Mesothelial cell of epicardium (in vitro differentiated cells): ENCODE measurements at places on chromosomes 2 and 18. TPM values are rescaled to one million over a fixed set of nuclear protein-coding genes. Genes with fewer than 3 reads are reported as not detected.

The CABLES1 gene
- total RNA-seq, result 11.3 to 12.7 TPM (median 12.0 TPM) in 3 replicates

The MAPK4 gene
- 6.1 to 6.3 TPM (median 6.1 TPM) in 3 replicates for total RNA-seq

The DUSP11 gene
- total RNA-seq, result 23.0 to 25.5 TPM (median 24.3 TPM) in 3 replicates

The DSG1 gene
- 0.07 to 0.18 TPM (median 0.09 TPM) in 3 replicates for total RNA-seq

The NAT8 gene
- not detected in 3 replicates for total RNA-seq

The CCDC74A gene
- 9.6 to 11.0 TPM (median 10.9 TPM) in 3 replicates for total RNA-seq

GRCh38 chr2:109079590-109079989 is 49.4 kb upstream of the SH3RF3 start:
- no peak overlapping the region for H3K4me3 ChIP-seq
- DNase-seq, result no peak
- H3K27ac ChIP-seq, result no peak overlapping the region
- H3K4me1 ChIP-seq, result no peaks in the 10 kb centered on the region

DNA sequence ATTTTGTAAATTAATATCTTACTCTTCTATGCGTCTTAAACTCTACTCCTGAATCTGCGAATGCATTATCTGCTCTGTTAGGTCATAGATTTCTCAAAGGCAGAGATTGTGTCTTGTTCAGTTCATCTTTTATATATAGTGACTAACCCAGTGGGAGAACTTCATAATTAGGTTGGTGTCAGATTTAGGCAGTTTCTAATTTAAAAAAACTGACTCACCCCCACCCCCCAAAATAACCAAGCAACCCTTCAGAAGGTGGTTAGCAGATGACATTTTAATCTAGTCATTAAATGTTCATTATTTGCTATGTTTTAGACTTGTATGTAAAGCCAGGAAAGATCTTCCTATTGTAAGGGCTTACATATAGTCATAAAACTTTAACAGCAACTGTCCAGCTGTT is 10.4 kb downstream of the SERPINB12 start:
- H3K27me3 ChIP-seq, result peaks cover 2% of the 10 kb centered on the region
- no peak overlapping the region for H3K27ac ChIP-seq
- no peak overlapping the region for H3K4me3 ChIP-seq
- peaks cover 5% of the 10 kb centered on the region for H3K4me1 ChIP-seq
- no peak for DNase-seq

GRCh38 chr2:22882011-22882410 is 503.0 kb upstream of the KLHL29 start:
- no peaks in the 10 kb centered on the region for H3K36me3 ChIP-seq
- no peak for DNase-seq
- no peak overlapping the region for H3K4me3 ChIP-seq
- H3K27me3 ChIP-seq, result no peaks in the 10 kb centered on the region
- peaks cover 2% of the 10 kb centered on the region for H3K4me1 ChIP-seq
- H3K27ac ChIP-seq, result no peak overlapping the region

DNA sequence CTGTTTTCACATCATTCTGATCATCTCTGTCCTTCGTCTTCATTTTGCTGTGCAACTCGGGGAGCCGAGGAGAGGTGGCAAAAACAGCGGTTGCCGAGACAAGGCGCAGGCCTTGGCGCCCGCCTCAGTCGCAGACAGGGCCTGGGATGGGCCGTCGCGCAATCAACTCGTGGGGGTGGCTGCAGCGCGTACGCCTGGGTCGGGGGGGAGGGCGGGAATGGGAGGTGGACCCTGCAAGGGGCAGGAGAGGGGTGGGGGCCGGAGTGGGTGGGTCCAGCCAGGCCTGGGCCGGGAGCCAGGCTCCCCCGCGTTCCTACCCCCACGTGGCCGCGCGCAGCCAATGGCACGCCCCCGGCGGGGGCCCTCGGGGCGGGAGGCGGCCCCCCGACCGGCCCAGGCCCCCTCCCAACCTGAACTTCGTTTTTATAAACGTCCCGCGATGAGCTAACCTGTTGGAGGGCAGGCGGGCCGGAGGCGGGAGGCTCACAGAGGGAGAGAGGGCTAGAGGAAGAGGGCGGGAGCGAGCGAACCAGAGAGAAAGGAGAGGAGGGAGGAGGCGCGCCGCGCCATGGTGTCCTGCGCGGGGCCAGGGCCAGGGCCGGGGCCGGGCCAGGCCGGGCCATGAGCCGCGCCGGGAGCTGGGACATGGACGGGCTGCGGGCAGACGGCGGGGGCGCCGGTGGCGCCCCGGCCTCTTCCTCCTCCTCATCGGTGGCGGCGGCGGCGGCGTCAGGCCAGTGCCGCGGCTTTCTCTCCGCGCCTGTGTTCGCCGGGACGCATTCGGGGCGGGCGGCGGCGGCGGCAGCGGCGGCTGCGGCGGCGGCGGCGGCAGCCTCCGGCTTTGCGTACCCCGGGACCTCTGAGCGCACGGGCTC is at the start of gene HOXD13:
TSS of gene HOXD13 (plus strand) at position 452 of the 875 bp plus-strand sequence. CDS start at position 622, 170 bp downstream.
- H3K27me3 ChIP-seq, result peaks cover 94% of the 10 kb centered on the region
- no peak within 1 kb of the TSS for H3K27ac ChIP-seq
- H3K4me1 ChIP-seq, result peaks cover 12% of the 10 kb centered on the region
- DNase-seq, result no peak

DNA sequence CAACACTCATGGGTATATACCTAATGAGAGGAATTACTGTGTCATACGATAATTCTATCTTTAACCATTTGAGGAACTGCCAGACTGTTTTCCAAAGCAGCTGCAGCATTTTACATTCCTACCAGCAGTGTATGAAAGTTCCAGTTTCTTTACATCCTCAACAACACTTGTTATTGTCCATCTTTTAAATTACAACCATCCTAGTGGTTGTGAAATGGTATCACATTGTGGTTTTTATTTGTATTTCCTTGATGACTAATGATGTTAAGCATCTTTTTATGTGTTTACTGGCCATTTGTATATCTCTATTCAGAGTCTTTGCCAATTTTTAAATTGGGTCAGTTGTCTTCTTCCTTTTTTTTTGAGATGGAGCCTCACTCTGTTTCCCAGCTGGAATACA is 4.0 kb upstream of the CKAP2L start:
- no peaks in the 10 kb centered on the region for H3K36me3 ChIP-seq
- H3K4me3 ChIP-seq, result no peak overlapping the region
- DNase-seq, result no peak
- no peak overlapping the region for H3K27ac ChIP-seq

- no peak overlapping the region for H3K4me3 ChIP-seq
- peaks cover 58% of the 10 kb centered on the region for H3K36me3 ChIP-seq
- H3K27me3 ChIP-seq, result no peaks in the 10 kb centered on the region
- DNase-seq, result no peak
- no peak overlapping the region for H3K27ac ChIP-seq
- no peaks in the 10 kb centered on the region for H3K4me1 ChIP-seq
Measured at GRCh38 chr2:26230806-26231205, 13.6 kb downstream of the HADHA start.

DNA sequence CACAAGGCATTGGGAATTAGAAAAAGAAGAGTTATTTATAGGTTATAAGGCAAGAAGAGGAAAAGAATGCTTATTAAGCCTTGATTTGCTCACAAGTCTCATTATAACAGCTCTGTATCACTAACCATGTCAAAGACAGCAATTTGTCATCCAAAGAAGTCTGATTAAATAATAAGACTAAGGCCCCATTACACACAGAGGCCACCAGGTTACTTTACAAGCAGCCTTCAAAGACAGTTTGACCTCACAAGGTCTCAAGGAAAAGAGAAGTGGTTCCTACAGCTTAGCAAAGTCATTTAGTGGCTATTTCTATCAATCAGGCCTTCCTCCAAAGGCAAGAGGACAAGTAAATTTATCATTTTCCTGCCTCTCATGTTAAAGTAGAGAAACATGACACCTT is 188.5 kb downstream of the MBD2 start:
- H3K27me3 ChIP-seq, result no peaks in the 10 kb centered on the region
- H3K27ac ChIP-seq, result no peak overlapping the region
- H3K4me1 ChIP-seq, result no peaks in the 10 kb centered on the region
- DNase-seq, result no peak
- no peaks in the 10 kb centered on the region for H3K36me3 ChIP-seq

GRCh38 chr2:217593732-217594131 is 409.1 kb downstream of the TNS1 start:
- peaks cover 11% of the 10 kb centered on the region for H3K36me3 ChIP-seq
- no peak for DNase-seq
- no peaks in the 10 kb centered on the region for H3K27me3 ChIP-seq
- no peak overlapping the region for H3K4me3 ChIP-seq
- peak overlapping the region; percentile 36 for H3K27ac ChIP-seq

- no peak for DNase-seq
- H3K27me3 ChIP-seq, result no peaks in the 10 kb centered on the region
- peaks cover 30% of the 10 kb centered on the region for H3K4me1 ChIP-seq
- no peak overlapping the region for H3K4me3 ChIP-seq
Measured at GRCh38 chr2:177636672-177637071, 244.1 kb downstream of the AGPS start.

GRCh38 chr2:239318790-239319661 is 81.8 kb downstream of the HDAC4 start:
- H3K4me3 ChIP-seq, result peak overlapping the region; percentile 50
- H3K36me3 ChIP-seq, result peaks cover 22% of the 10 kb centered on the region
- H3K27me3 ChIP-seq, result no peaks in the 10 kb centered on the region
- peak overlapping the region; percentile 98 for H3K27ac ChIP-seq
- peak; percentile 39 for DNase-seq
- peaks cover 46% of the 10 kb centered on the region for H3K4me1 ChIP-seq

DNA sequence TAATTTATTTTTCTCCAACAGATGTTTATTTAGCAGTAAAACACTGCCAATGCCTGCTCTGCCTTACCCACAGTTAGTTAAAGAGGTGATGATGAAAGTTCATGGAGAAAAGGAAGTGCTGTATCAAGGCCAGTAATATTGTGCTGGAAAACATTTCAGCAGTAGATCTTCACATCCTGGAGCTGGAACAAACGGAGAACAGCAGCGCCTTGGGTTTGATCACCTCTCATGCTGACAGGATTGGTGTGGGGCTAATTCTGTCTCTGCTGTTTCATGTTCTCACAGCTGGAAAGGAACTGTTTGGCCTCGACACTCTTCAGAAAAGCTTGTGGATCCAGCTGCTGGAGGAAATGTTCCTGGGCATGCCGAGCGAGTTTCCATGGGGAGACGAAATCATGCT is 61.5 kb upstream of the RPE start:
- H3K36me3 ChIP-seq, result no peaks in the 10 kb centered on the region
- H3K4me1 ChIP-seq, result peaks cover 11% of the 10 kb centered on the region
- no peak for DNase-seq
- H3K27me3 ChIP-seq, result no peaks in the 10 kb centered on the region
- no peak overlapping the region for H3K27ac ChIP-seq

- peaks cover 4% of the 10 kb centered on the region for H3K4me1 ChIP-seq
- H3K27me3 ChIP-seq, result no peaks in the 10 kb centered on the region
- peaks cover 34% of the 10 kb centered on the region for H3K36me3 ChIP-seq
- no peak overlapping the region for H3K27ac ChIP-seq
- no peak for DNase-seq
- H3K4me3 ChIP-seq, result no peak overlapping the region
Measured at GRCh38 chr2:238331916-238332315, 11.6 kb downstream of the TRAF3IP1 start.

- DNase-seq, result no peak
- no peak overlapping the region for H3K27ac ChIP-seq
- H3K27me3 ChIP-seq, result peaks cover 3% of the 10 kb centered on the region
- H3K4me3 ChIP-seq, result no peak overlapping the region
Measured at GRCh38 chr2:101967826-101968513, 23.8 kb upstream of the IL1R2 start.

DNA sequence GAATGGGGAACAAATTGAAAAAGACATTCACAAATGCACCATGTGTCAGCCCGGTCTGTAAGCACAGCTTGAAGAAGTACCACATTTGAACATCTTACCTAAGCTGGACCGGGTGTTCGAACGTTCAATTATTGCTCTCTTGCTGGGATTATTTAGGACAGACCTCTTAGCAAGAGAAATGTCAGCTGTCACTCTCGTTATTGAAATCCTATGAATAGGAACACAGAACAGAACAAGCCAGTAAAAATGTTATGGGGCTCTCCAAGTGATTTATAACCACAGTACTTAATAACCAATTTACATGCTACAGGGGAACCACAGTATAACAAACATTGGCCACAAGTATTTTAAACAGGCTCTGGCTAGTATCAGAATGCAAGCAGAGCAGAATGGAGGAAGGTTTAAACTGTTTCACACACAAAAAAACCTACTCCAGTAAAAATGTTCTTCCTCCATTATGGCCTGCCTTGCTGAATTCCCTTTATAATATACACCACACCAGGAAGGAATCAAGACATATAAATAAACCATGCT is 32.5 kb upstream of the ARL5A start:
- no peak for DNase-seq
- H3K36me3 ChIP-seq, result no peaks in the 10 kb centered on the region
- H3K27ac ChIP-seq, result peak overlapping the region; percentile 82
- H3K4me1 ChIP-seq, result peaks cover 15% of the 10 kb centered on the region
- H3K4me3 ChIP-seq, result no peak overlapping the region

DNA sequence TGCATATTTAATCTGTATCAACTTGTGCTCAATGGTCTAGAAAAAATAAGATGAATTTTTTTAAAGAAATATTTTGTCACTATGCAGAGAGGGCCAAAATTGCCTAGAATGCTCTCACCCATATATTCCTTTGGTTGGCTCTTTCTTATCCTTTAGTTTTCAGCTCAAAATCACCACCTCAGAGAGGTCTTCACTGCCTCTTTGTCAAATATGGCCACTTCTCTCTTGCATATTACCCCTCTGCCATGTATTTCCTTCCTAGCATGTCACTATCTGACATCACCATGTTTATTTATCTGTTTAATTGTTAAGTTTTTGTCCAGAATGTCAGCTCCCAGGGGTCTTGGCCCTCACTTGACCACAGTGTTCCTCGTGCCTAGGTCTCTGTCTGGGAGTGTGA is 535.2 kb upstream of the CDH2 start:
- no peak for DNase-seq
- no peaks in the 10 kb centered on the region for H3K36me3 ChIP-seq
- H3K27me3 ChIP-seq, result no peaks in the 10 kb centered on the region
- peaks cover 18% of the 10 kb centered on the region for H3K4me1 ChIP-seq
- no peak overlapping the region for H3K27ac ChIP-seq
- no peak overlapping the region for H3K4me3 ChIP-seq

DNA sequence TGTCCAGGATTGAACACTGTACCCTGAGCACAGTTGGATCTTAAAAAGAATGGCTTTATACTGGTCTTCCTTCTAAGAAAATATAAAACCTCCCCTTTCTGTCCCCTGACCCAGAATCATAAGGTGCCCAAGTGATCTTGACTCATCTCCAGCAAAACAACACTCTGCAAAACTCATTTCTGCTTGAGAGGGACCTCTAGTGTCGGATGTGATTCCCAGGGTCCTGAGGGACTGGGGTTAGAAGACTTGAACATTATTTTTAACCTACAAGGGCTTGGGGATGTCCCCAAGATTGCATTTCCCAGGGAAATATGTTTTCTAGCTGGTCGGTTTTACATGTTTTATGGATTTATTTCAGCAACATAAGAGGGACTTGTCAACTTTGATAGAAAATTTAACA is 1318.5 kb upstream of the CELF4 start:
- no peak overlapping the region for H3K4me3 ChIP-seq
- H3K27ac ChIP-seq, result no peak overlapping the region
- DNase-seq, result no peak
